Activated T-cell treated with anti-CD3 and anti-CD28 coated beads, Interleukin-2, amount 50 U/mL, for 72 hours (primary cell): ENCODE measurements at places on chromosomes 3 and 15.

DNA sequence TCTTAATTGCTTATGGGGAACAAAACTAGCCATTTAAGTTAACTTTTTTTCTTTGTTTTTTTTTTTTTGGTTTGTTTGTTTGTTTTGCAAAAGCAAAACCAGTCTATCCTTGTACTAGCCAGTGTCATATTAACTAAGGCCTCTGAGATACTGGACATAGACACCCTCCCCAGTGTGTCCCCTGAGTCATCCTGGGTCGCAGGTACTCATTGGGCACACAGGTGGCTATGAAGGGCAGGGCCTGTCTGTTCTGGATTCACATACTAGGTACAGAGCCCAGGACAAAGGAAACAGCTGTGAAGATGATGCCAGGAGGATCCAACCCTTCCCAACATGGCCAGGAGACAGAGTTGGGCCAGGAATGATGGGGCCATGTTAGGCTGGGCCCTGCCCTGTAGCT is 318.1 kb downstream of the THSD4 start:
- DNase-seq, result no peak

DNA sequence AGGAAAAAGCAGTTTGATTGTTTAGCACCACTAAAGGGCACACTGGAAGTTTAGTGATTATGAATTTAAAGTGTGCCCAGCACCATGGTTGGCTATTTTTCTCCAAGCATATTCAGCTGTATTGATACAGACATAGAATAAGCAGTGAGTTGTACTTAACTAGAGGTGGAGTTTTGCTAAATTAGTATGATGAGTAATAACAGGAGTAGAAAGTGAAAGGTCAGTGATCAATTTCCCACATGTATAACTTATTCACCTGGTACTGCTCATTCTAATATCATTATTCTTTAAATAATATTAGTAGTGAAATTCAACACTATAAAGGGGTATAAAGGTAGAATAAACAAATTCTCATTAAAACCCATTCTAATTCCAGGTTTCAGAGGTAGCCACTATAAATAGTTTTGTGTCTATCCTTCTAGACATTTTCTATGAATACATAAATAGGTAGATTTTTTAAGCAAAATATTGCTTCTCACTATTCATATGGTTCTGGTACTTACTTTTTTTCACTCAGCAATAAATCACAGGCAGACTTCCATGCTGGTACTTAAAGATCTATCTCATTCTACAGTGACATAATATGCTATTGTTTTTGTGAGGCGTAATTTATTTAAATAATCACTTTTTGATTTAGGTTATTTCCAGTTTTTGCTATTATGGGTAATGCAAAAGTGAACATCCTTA is 732.9 kb downstream of the VGLL3 start:
- no peak for DNase-seq

GRCh38 chr3:98778852-98779413 is 15.8 kb downstream of the ST3GAL6 start:
- peak; percentile 10 for DNase-seq

GRCh38 chr3:119662604-119663373 is 2.4 kb upstream of the POPDC2 start:
- no peak for DNase-seq

DNA sequence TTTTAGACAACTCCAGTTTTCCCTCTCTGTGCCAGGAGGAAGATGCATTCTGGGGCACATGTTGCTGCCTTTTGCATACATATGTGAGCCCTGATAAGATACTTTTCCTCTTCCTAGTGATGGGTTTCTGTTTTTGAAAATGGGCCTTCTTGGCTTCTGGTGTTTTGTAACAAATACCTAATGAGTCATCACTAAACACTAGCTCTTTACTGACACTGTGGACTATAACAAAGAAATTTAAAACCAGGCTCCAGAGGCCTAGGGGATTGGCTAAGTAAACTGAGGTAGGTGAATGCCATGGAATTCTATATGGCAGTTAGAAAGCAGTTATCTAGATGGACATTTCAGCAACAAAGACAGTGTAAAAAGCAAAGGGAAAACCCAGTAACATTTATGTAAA is 93.4 kb upstream of the NR2E3 start:
- no peak for DNase-seq

- no peak for DNase-seq
Observed at GRCh38 chr3:149454746-149455145, 19.8 kb upstream of the TM4SF4 start.

- no peak for DNase-seq
Observed at GRCh38 chr3:146072061-146072460, 88.9 kb downstream of the PLOD2 start.

GRCh38 chr3:43786102-43786501 is 95.4 kb downstream of the ABHD5 start:
- DNase-seq, result no peak

DNA sequence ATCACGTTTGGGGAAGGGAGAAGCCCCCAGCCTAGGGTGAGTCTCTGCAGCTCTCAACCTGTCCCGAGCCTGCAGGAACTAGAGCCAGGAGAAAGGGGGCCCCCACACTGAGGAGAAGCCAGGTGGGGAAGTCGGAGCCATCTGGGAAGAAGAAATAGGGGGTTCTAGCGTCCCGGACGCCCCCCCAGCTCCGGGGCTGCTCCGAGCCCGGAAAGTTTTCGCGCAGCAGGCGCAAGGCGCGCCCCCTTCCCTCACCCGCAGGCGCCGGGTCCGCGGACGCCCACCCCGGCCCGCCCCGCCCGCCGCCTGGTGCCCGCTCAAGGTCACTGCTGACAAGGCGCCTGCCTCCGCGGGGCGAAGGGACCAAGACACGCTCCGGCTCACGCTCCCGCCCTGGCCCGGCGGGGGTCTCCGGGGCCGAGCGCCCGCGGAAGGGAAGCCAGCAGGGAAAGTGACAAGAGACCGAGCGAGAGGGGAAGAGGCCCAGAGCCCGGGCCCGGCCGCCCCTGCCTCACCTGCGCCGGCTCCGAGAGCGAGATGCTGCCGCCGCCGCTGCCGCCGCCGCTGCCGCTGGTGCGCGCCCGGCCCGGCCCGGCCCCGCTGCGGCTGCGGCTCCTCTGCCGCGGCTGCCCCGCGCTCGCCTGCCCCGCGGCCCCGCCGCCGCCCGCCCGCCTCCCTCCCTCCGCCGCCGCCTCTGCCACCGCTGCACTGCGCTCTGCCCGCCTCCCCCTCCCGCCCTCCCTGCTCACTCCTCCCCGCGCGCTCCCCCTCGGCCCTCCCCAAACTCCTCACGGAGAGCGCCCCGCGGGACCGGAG is 108.4 kb upstream of the SLC6A11 start:
- DNase-seq, result no peak

- no peak for DNase-seq
Observed at GRCh38 chr3:133037436-133037835, 755 bp upstream of the TMEM108 start.

DNA sequence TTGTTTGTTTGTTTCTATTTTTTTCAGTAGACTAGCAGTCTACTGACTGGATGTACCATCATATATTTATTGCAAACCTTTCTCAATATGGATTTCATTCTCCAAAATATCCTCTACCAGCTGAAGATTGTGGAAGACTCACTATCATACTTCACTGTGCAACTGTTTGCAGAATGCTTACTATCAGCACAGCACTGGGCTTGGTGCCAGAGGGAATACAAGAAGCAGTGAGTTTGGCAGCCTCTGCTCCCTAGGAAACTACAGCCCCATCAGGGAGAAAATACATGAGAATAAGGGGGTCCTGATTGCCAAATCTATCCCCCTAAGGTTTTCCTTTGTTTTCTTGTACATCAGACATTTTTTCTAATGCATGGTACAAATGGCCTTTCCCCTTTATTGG is 27.5 kb downstream of the AQP9 start:
- no peak for DNase-seq

- DNase-seq, result no peak
Observed at GRCh38 chr3:86934851-86935250, 56.1 kb downstream of the VGLL3 start.

DNA sequence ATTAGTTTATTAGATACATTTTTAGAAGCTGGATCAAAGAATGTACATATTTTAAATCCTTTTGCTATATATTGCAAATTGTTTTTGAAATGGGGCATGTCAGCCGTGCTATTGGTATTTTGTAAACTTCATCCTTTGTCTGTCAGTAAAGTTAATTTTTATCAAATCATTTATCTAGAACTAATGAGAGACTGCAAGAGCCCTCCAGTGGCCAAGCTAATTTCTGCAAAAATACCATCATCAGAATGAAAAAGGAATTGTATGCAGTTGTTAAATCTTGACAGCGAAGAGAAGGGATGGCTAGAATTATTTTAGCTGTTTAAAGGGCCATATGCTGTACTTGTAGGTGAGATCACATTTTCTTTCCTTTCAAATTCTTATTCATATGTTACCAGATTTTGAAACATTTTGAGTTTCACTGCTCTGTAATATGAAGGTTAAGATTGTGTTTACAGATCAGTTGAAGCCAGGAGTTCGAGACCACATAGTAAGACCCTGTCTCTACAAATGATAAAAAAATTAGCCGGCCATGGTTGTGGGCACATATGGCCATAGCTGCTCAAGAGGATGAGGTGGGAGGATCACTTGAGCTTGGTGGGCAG is 8.1 kb upstream of the CLDN11 start:
- no peak for DNase-seq

DNA sequence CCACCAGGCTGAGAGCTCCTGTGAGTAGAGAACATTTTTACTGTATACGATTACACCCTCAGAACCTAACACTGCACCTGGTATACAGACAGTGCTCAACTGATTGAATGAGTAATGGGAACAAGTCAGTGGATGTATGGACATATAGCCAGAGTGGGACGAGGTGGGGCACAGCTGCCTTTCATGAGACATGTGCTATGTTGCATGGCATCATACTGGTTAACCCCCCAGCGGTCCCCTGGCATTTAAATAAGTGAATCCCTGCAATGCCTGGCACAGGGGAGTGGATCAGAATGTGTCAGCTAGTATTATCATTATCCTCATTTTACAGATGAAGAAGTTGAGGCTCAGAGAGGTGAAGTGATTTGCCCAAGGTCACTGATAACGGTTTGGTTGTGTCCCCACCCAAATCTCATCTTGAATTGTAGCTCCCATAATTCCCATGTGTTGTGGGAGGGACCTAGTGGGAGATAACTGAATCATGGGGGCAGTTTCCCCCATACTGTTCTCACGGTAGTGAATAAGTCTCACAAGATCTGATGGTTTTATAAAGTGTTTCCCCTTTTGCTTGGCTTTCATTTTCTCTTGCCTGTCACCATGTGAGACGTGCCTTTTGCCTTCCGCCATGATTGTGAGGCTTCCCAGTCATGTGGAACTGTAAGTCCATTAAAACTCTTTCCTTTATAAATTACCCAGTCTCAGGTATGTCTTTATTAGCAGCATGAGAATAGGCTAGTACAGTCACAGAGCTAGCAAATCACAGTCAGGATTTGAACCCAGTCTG is 56.0 kb upstream of the ATP2B2 start:
- no peak for DNase-seq

DNA sequence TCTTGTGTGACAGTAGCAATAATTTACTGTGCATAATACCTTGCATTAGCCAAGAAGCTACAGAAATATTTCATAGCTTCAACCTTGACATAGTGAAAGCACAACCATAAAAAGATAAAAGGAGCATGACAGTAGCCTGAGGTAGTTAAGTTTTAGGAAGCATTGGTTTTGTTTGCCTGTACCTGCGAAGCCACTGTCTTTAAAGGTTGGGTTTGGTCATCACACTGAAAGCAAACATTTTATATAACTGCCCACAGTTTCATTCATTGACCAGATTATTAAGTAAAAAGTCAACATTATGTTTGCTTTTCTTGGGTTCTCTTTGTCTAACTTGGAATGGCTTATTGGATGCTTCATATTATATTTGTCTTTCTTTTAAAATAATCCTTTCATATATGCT is 450.1 kb upstream of the IL12A start:
- no peak for DNase-seq

GRCh38 chr15:51030649-51031316 is 63.9 kb downstream of the TNFAIP8L3 start:
- DNase-seq, result no peak

DNA sequence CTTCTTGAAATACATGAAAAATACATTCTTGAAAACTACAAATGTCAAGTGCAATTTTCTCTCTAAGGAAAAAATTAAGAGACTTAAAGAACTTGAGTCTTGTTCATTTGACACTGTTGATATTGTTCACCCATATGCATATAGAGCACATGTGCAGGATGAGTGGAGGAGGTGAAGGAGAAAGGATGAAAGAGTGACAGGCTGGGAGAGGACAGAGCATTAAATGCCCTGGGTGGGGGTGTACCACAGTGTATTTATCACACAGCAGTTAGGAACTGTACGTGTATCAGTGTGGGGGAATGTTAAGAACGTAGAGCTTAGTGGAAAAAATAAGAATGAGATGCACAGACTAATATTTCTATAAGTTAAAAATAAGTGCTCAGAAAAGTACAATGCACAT is 45.7 kb downstream of the CTDSPL start:
- DNase-seq, result no peak

DNA sequence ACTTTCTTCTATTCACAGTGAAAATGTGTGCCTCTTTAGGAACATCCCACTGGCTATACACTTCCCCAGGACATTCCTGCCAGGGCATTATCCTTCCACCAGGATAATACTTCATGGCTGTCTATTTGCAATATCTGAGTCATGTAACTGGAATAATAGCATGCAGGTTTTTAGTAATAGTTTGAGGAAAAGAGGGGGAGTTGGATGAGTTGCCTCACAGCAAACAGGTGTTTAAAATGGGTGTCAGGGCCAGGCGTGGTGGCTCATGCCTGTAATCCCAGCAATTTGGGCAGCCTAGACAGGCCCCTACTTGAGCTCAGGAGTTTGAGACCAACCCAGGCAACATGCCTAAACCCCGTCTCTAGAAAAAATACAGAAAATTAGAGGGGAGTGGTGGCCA is 585.9 kb downstream of the DIPK2A start:
- DNase-seq, result no peak

DNA sequence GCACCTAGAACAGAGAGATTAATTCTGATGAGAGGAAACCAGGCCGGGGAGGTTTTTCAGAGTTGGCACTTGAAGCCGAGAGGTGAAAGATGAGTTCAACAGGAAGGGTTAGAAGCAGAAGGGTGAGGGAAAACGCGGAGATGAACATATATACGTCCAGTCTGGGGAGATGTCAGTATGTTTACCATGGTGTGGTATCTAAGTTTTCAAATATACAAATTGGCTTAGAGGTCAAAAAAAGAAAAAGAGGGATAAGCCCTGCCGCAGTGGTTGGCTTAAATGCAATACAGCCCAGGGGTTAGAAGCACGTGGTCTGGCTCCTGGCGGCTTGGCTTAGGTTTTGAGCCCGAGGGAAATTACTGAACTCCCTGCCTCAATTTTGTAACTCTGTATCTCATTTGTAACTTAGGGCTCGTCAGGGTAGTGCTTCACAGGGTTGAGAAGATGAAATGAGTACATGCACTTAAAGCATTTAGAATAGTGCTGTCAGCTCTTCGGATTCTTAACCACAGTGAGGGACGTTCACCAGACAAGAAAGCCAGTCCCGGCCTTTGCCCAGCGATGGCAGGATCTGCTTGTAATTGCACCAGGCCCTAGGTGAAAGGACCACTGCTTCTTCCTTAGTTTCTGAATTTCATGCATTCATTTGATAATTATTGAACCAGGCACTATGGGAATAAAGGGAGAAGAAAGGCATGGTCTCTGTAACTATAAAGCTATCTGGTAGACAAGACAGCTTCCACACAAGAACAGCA is 6.4 kb downstream of the HES1 start:
- no peak for DNase-seq

GRCh38 chr3:9250236-9250635 is 790 bp upstream of the SRGAP3 start:
- no peak for DNase-seq

GRCh38 chr15:65032801-65033537 is 3.5 kb upstream of the MTFMT start:
- DNase-seq, result peak; percentile 63

- no peak for DNase-seq
Observed at GRCh38 chr15:101391431-101391830, 96.4 kb upstream of the SNRPA1 start.
